ENCODE measurements at places on chromosomes 6 and 20. TPM values are rescaled to one million over a fixed set of nuclear protein-coding genes. Genes with fewer than 3 reads are reported as not detected.

GRCh38 chr6:112682071-112682470, 334.9 kb downstream of the RFPL4B start:
- DNase-seq, result no peak

GRCh38 chr6:12648171-12648570, 68.4 kb upstream of the PHACTR1 start:
- DNase-seq, result no peak

GRCh38 chr6:161035182-161035980, 43.8 kb downstream of the MAP3K4 start:
- DNase-seq, result no peak

HSP90AB1 gene
- total RNA-seq, result 784 TPM

GRCh38 chr6:129874837-129875236, 13.7 kb upstream of the TMEM244 start:
- no peak for DNase-seq

GRCh38 chr6:135577059-135577538, 79.6 kb upstream of the AHI1 start:
- no peak for DNase-seq

DNA sequence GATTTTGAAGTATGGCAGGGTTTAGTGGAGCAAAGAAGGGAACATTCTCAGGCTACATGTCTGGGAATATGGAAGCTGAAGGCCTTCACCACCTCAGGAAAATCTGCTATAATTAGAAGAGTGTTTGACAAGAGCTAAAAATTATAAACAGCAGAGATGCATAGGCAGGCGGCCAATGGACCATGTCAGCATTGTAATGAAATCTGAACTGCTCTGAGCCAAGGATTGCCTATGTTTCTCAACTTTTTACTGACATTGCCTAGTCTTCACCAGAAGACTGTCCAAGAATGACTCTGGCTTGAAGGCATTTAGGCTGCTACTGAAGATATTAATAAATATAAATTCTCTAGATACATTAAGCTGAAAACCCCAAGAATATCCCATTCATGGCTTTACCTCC, 84.1 kb downstream of the C6orf52 start:
- DNase-seq, result no peak

SLC22A7 gene
- total RNA-seq, result not detected

MYB gene
- total RNA-seq, result 0.19 TPM

GRCh38 chr20:4871486-4871885, 129.8 kb downstream of the SLC23A2 start:
- DNase-seq, result no peak

DNA sequence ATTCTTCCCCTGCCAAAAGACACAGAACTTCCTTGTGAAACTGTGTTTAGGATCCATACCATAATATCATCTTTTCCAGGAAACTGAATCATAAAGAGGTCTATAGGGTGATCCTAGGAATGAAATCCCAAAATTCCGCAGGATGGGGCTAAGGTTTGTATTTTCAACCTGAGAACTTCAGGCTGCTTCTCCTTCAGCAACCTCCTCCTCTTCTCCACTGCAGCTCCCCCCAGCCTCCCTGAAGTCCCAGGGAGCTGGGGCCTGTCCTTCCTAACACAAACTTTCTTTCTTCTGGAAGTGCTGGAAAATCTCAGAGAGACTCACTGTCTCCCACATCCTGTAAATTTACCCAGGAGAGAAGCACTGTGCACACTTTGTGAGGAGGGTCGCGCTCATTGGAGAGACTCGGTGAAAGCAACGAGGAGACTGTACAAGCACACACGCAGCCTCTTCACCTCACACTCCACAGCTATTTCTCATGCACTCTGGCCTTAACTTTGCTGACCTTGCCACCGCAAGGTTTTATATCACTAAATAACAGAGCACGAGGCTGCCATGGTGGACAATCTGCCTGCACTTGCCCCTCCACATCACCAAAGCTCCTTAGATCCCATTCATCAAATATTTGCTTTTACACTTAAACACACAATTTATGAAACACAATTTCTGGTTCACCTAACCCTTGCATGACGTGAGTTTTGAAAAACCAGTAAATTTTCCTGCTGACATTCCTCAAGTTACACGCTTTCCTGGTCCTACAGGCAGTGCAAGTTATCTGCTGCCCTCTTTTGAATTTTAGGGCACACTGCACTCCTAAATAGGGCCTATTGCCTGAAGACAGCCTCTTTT, 14.3 kb downstream of the ID4 start:
- DNase-seq, result peak; percentile 66
